ENCODE measurements at places on chromosomes 5 and 9. TPM values are rescaled to one million over a fixed set of nuclear protein-coding genes. Genes with fewer than 3 reads are reported as not detected.
A peak's percentile ranks its signal among the peaks of the same experiment; 100 is the strongest.

- no peaks in the 10 kb centered on the region for H3K36me3 ChIP-seq
- no peak overlapping the region for H3K4me3 ChIP-seq
- peak; percentile 56 for DNase-seq
- H3K4me1 ChIP-seq = peaks cover 31% of the 10 kb centered on the region
- H3K27ac ChIP-seq = peak overlapping the region; percentile 21
These were observed 7.3 kb upstream of the GRHPR start for GRCh38 chr9:37415011-37415719.

GRCh38 chr5:172450861-172451695 is 3.2 kb downstream of the SH3PXD2B start:
- H3K4me3 ChIP-seq = no peak overlapping the region
- peak; percentile 47 for DNase-seq
- peaks cover 4% of the 10 kb centered on the region for H3K4me1 ChIP-seq
- H3K27me3 ChIP-seq = no peaks in the 10 kb centered on the region
- H3K27ac ChIP-seq = no peak overlapping the region
- no peaks in the 10 kb centered on the region for H3K36me3 ChIP-seq

- no peaks in the 10 kb centered on the region for H3K36me3 ChIP-seq
- peaks cover 17% of the 10 kb centered on the region for H3K4me1 ChIP-seq
- H3K27me3 ChIP-seq = no peaks in the 10 kb centered on the region
- H3K4me3 ChIP-seq = no peak overlapping the region
These were observed 108.6 kb downstream of the KLHL3 start for GRCh38 chr5:137627293-137627692.

GRCh38 chr9:89352451-89352850 is 34.2 kb downstream of the SECISBP2 start:
- no peak for DNase-seq
- H3K27me3 ChIP-seq = no peaks in the 10 kb centered on the region
- H3K36me3 ChIP-seq = peaks cover 13% of the 10 kb centered on the region
- H3K4me1 ChIP-seq = peaks cover 16% of the 10 kb centered on the region

GRCh38 chr5:4480528-4481349 is 659.4 kb upstream of the ADAMTS16 start:
- H3K27me3 ChIP-seq = no peaks in the 10 kb centered on the region
- no peak overlapping the region for H3K27ac ChIP-seq
- H3K4me3 ChIP-seq = no peak overlapping the region

GRCh38 chr9:106708475-106709146 is 154.4 kb upstream of the ZNF462 start:
- no peak for DNase-seq
- H3K27ac ChIP-seq = peak overlapping the region; percentile 82
- H3K27me3 ChIP-seq = no peaks in the 10 kb centered on the region
- H3K4me3 ChIP-seq = peak overlapping the region; percentile 36
- no peaks in the 10 kb centered on the region for H3K36me3 ChIP-seq

GRCh38 chr5:40524677-40525076 is 155.0 kb upstream of the PTGER4 start:
- DNase-seq = no peak
- no peaks in the 10 kb centered on the region for H3K4me1 ChIP-seq
- no peak overlapping the region for H3K27ac ChIP-seq
- no peaks in the 10 kb centered on the region for H3K27me3 ChIP-seq
- no peaks in the 10 kb centered on the region for H3K36me3 ChIP-seq

GRCh38 chr5:150615141-150615699 is 25.2 kb upstream of the SYNPO start:
- H3K4me3 ChIP-seq = no peak overlapping the region
- H3K27me3 ChIP-seq = no peaks in the 10 kb centered on the region
- peaks cover 90% of the 10 kb centered on the region for H3K4me1 ChIP-seq
- no peaks in the 10 kb centered on the region for H3K36me3 ChIP-seq
- peak overlapping the region; percentile 98 for H3K27ac ChIP-seq

DNA sequence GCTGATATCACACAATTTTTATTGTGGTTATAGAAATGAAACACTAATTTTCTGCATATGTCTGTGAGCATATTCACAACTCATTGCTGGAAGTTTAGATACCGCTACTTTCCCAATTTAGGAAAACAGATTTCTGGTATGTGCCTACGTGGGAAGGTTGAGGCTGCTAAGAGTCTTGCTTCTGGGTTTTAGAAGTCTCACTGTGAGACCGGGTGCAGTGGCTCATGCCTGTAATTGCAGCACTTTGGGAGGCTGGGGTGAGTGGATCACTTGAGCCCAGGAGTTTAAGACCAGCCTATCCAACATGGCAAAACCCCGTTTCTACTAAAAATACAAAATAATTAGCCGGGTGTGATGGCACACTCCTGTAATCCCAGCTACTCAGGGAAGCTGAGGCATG is 39.6 kb downstream of the UBAP1 start:
- no peak overlapping the region for H3K4me3 ChIP-seq
- no peak for DNase-seq
- H3K27ac ChIP-seq = peak overlapping the region; percentile 36
- no peaks in the 10 kb centered on the region for H3K36me3 ChIP-seq

GRCh38 chr5:61333321-61333953 is 1.4 kb downstream of the ZSWIM6 start:
- H3K27ac ChIP-seq = peak overlapping the region; percentile 80
- peak overlapping the region; percentile 91 for H3K4me3 ChIP-seq
- peak; percentile 46 for DNase-seq
- no peaks in the 10 kb centered on the region for H3K27me3 ChIP-seq

DNA sequence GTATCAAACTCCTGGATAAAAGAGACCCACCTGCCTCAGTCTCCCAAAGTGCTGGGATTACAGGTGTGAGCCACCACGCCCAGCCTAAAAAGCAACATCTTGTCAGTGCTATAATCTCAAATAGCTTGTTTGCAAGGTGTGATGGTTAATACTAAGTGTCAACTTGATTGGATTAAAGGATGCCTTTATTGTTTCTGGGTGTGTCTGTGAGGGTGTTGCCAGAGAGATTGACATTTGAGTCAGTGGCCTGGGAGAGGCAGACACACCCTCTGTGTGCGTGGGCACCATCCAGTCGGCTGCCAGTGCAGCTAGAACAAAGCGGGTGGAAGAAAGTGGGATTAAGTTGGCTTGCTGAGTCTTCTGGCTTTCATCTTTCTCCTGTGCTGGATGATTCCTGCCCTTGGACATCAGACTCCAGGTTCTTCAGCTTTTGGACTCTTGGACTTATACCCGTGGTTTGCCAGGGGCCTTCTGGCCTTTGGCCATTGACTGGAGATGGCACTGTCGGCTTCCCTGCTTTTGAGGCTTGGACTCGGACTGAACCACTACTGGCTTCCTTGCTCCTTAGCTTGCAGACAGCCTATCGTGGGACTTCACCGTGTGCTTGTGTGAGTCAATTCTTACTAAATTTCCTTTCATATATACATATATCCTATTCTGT is 28.1 kb downstream of the TARS1 start:
- H3K4me1 ChIP-seq = no peaks in the 10 kb centered on the region
- H3K4me3 ChIP-seq = no peak overlapping the region
- H3K27me3 ChIP-seq = no peaks in the 10 kb centered on the region

DNA sequence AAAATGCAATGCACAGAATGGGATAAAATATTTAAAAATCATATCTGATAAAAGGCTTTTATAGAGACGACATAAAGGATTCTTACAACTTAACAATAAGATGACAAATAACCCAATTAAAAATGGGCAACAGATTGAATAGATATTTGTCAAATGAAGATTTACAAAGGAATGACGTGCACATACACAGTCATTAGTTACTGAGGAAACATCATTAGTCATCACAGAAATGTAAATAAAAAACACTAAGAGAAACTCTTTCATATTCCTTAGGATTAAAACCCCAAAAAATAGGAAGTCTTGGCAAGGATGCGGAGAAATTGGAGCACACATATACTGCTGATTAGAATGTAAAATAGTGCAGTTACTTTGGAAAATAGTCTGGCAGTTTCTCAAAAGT is 1886.0 kb upstream of the CDH6 start:
- H3K4me3 ChIP-seq = no peak overlapping the region
- no peak for DNase-seq
- H3K27ac ChIP-seq = no peak overlapping the region
- H3K36me3 ChIP-seq = no peaks in the 10 kb centered on the region

DNA sequence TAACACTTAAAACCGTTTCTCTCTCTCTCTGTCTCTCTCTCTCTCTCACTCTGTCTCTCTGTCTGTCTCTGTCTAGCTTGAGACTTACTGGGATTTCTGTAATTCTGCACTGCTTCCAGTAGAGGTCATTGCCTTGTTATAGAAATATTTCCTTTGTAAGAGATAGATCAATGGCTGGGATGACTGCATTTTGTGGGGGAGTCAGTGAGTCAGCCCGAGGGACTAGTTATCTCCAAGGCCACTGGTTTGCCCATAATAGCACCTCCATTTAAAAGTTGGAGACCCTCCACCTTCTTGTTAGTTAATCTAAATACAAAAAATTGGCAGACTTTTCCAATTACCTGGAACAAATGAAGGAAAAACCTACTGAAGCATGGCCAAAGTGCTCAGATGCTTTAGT is 547.2 kb downstream of the LRRC70 start:
- no peak overlapping the region for H3K27ac ChIP-seq
- no peak overlapping the region for H3K4me3 ChIP-seq
- H3K36me3 ChIP-seq = no peaks in the 10 kb centered on the region
- no peaks in the 10 kb centered on the region for H3K4me1 ChIP-seq

- no peak overlapping the region for H3K4me3 ChIP-seq
- no peaks in the 10 kb centered on the region for H3K27me3 ChIP-seq
- no peak overlapping the region for H3K27ac ChIP-seq
- peaks cover 40% of the 10 kb centered on the region for H3K4me1 ChIP-seq
These were observed 56.3 kb downstream of the ERBIN start for GRCh38 chr5:65982635-65983034.

The MLANA gene
- total RNA-seq = not detected

The PFN3 gene
- total RNA-seq = not detected

The ADRA1B gene
- 0.30 TPM for total RNA-seq

The TRIM7 gene
- total RNA-seq = 36.0 TPM

The CAMK2A gene
- 50.9 TPM for total RNA-seq

The KCNV2 gene
- not detected for total RNA-seq

The SEMA6A gene
- total RNA-seq = 7.6 TPM

The BHMT gene
- total RNA-seq = not detected

The KIF4B gene
- 0.09 TPM for total RNA-seq

The PHYKPL gene
- total RNA-seq = 43.2 TPM
